ENCODE measurements at places on chromosomes 1 and 21.

- no peak for DNase-seq
Measured at GRCh38 chr1:109011335-109011734, 30.6 kb downstream of the WDR47 start.

- DNase-seq = no peak
Measured at GRCh38 chr1:34824817-34825454, 32.1 kb downstream of the GJA4 start.

DNA sequence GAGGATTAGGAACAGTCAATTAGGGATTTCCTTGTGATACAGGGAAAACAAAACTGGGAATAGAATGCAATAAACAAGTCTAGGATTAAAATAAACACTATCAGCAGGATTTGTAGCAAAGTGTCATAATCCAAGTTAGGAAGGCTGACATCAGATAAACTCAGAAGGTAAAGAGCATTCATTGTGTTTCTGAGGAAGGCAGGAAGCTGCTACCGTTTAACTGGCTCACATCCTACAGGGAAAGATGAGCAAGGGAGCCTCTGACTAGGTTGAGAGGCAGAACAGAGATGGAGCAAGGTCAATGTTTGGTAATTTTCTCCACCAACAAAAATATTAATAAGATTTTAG lies 124.7 kb downstream of the POU2F1 start:
- DNase-seq = no peak

DNA sequence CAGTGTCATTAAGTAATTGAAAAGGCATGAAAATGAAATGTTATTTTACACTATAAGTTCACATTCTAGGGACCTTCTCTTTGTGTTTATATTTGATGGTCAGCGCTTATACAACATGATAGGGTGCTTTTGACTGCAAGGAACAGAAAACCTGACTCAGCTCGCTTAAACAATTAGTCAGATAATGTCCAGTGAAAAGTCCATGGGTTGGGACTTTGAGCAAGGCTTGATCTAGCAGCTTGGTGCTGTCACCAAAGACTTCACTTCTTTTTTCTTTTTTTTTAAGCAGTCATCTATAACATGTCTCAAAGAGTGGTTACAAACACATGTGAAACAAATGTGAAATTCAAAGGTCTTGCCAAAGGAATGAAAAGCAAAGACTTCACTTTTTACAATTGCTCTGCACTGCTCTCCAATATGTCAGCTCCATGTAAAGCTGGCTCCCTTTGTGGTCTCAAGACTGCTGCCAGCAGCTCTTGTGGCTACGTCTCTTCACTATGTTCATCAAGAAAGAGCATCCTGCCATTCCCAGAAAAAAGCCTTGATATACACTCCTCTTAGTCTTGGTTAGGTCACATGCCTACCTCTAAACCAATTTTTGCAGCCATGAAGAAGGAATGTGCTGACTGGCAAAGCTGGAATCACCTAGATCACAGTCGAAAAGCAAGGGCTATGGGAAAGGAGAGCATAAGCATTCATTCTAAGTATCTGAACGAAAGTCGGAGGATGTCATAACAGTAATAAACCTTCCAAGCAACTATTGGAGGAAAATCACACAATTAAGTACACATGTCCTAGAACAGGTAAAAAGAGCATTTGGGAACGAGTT lies 15.2 kb downstream of the F3 start:
- DNase-seq = no peak

- DNase-seq = no peak
Measured at GRCh38 chr1:154181944-154182343, 10.0 kb downstream of the TPM3 start.

DNA sequence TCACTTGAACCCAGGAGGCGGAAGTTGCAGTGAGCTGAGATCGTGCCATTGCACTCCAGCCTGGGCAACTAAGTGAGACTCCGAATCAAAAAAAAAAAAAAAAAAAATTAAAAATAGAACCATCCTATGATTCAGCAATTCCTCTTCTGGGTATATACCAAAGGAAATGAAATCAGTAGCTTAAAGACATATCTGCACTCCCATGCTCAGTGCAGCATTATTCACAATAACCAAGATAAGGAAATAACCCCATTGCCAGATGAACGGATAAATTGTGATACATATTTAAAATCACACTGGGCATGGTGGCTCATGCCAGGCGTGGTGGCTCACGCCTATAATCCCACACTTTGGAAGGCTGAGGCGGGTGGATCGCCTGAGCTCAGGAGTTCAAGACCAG lies 23.8 kb downstream of the ALDH9A1 start:
- no peak for DNase-seq

DNA sequence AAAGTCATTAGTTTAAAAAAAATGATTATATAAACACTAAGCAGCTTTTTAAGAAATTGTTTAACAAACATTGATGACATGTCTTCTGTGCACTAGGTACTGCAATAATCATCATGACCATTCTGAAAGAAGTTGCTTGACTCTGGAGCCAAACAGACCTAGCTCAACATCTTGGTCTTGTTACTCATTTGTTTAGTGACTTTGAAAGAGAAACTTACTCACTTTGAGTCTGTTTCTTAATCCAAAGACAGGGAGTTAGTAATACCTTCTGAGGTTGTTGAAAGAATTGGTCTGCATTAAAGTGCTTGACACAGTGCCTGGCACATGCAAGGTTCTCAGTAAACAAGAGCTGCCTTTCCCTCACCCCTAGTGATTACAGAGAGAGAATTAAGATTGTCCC lies 84.4 kb downstream of the SGIP1 start:
- DNase-seq = no peak

DNA sequence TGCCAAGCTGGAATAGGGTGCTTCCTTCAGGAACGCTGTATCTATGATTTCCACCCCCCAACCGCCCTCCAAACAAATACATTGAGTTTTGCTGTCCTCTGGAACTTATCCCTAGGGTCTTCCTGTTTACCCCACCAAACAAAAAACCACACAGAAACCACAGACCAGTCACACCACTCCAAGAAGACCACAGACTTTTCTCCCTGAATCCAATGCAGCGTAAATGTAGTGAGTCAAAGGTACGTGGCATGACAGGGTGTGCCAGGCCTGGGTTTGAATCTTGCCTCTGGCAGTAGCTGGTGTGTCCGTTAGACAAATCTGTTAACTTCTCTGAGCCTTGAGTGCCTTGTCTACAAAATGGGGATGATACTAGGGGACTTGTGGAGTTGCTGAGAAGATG lies 27.8 kb downstream of the ASAP3 start:
- DNase-seq = no peak

GRCh38 chr1:228743405-228743804 lies 8.1 kb downstream of the RHOU start:
- DNase-seq = no peak

DNA sequence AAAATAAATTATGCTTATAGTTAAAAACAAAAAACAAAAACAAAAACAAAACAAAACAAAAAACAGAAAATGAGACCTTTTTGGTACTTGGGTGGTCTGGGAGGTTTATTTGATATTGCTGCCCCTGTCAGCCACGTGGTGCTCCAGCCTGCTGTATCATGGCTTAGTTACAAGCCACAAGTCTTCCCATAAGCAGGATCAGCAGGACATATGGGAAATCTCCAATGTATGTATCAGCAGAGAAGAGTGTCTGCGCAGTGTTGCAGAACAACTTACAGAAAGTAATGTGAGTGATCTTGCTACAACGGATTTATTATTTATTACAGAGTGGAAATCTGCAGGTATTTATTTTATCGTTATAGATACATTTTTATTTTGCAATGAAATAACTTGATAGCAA lies 423.0 kb upstream of the TMPRSS15 start:
- no peak for DNase-seq

DNA sequence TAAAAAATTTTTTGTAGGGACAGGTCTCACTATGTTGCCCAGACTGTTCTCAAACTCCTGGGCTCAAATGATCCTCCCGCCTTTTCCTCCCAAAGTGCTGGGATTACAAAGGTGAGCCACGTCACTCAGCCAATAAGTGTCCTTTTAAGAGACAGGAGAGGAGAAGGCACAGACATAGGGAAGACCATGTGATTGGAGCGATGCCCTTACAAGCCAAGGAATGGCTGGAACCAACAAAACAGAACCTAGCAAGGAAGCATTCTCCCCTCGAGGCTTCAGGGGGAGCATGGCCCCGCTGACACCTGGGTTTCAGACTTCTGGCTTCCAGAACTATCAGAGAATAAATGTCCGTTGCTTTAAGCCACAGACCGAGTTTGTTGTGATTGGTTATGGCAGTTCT lies 37.0 kb downstream of the NDUFS5 start:
- no peak for DNase-seq

GRCh38 chr1:150484431-150484830 lies 2.8 kb upstream of the TARS2 start:
- DNase-seq = no peak
